HuH-7.5 (cell line): ENCODE measurements at places on chromosomes 5 and 9.
A peak's percentile ranks its signal among the peaks of the same experiment; 100 is the strongest.

DNA sequence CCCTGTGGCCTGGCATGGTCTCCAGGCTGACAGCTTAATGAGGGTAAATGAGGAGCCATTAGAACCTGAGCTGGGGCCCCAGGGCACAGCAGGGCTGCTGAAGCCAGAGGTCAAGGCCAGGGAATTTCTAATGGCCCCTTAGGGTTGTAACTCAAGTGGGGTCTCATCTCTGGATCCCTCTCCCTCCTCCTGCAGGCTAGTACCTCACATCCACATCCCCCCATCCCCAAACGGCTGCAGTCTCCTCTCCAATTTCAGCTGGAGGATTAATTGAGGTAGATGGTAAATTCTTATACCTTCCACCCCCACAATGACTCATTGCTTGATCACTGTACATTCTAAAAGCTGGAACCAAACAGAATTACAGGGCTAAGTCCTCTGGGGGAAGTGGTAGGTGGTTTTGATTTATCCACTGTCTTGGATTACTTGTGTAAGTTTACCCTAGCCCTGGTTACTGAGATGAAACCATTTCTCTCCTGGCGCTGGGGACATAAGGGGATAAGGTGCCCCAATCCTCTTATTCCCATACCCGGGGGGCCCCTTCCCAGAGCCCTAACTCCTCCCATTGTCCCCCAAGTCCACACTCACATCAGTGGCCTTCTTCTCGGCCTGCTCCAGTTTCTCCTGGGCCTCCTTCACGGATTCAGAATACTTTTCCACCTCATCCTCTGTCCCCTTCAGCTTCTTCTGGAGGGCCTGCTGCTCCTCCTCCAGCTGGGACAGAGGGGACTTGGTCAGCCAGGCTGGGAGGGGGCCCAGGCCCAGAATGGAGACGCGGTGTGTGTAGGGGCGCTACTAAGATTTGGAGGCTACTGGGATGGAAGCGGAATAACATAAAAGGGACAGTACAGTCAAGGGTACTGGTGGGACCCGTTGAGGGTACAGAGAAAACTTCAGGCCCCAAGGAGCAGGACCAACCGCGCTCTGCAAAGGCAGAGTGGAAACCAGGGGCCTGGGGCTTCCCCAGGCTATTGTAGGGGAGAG, 875 bp downstream of the TPM2 start:
- DNase-seq = no peak

DNA sequence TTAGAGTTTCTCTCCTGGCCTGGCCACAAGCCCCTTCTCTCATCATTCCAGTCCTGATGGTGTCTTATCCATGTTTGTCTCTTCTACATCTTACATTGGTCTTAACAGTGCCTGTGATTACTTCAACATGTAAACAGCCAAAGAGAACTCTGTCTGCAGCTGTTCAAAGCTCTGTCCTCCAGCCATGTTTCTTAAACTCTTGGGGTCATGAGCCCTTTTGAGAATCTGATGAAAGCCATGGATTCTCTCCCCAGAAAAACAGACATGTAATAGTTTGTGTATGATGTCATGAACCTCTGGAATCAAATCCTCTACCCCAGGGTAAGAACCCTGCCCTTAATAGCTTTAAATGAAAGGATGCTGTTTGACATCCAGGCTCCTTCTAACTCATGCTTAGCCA, 30.1 kb downstream of the MAMDC2 start:
- DNase-seq = no peak

DNA sequence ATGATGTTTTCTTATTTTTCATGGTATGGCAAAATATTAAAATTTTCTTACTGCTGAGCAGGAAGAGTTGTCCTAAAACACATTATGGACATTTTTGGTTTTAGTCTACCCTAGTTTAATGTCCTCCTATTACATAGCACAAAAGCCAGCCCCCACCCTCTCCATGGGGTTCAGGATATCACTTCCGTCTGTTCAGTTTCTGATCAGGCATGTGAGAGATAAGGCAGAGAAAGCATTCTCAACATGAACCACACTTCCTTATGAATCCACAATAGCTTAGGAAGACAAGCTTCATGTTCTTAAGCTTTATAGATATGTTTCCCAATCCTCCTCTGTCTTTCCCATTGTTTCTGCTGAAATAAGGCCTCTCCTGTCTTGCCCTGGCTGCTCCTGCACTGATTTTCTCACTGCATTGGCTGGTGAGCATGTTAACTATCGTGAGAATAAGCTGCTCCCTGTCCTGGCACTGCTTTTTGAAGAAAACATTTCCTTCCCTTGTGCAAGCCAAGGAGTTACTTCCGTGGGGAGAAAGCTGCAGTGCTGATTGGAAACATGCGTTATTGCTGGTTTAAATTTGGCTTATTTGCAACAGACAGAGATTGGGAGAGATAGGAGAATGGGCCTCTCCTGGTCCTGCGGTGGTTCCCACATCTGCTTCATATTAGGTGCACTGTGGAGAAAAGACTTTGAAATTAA, 260.3 kb upstream of the RPS23 start:
- DNase-seq = no peak

GRCh38 chr9:100099722-100100042, 639 bp downstream of the INVS start:
- DNase-seq = peak; percentile 7

DNA sequence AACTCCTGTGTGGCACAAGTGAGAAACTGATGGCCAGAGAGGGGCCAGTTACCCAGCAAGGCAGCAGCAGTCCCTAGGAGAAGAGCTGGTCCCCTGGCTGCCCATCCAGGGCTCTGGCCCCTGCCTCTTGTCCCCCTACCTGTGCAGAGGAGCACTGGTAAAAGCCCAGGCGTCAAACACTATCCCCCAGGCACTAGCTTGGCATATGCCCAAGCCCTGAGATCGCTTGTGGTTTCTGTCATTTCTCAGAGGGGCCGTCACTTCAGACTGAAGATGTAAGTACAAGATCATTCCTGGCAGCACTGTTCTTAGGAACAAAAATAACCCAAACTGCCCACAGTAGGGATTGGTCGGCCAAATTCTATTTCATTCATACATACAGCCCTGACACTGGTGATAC, 53.9 kb downstream of the COL15A1 start:
- no peak for DNase-seq

- DNase-seq = no peak
These were observed 219.4 kb downstream of the MSX2 start for GRCh38 chr5:174943785-174944184.

GRCh38 chr5:170380361-170380951, 8.7 kb downstream of the KCNMB1 start:
- DNase-seq = no peak

DNA sequence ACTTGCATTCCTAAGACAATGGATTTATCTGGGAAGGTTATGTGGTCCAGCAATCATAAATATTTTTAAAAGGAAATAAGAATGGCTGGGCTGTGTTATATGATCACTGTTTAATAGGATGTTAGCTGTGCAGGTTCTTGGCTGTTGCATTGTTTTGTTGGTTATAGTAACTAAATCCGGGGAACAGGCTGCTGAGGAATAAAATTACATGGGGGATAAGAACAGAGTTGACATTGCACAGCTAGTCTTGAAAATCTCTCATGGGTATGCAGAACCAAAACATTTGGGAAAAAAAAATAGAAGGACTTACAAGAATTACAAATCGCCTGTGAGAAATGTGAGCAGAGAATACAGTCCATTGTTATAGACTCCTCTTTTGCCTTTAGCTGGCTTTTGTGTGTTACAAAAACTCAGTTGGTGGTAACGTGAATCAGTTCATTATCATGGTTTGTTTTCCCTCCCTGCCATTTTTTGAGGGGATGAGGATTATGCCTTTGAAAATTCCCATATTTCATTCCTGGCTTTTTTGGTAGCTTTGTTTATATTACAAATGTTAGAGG, 375.3 kb upstream of the DAB2 start:
- DNase-seq = no peak

GRCh38 chr5:72237415-72237814, 82.6 kb downstream of the MRPS27 start:
- no peak for DNase-seq

DNA sequence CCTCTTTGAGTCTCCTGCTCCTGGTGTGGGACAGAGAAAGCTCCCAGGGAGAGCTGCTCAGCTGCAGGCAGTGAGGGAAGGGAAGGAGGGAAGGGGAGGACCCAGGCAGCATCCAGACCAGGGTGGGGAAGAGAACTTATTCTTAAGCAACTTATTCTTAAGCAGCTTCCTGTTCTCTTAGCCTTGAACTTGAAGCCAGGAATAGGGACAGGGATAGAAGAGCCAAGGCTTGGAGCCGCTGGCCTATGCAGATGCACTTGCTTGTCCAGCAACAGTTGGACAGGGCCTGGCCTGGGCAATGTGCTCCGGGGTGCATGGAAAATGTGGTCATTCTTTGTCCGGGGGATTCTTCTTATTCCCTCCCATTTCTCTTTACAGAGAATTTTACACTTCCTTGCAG, 31.4 kb upstream of the SPTLC1 start:
- DNase-seq = no peak

DNA sequence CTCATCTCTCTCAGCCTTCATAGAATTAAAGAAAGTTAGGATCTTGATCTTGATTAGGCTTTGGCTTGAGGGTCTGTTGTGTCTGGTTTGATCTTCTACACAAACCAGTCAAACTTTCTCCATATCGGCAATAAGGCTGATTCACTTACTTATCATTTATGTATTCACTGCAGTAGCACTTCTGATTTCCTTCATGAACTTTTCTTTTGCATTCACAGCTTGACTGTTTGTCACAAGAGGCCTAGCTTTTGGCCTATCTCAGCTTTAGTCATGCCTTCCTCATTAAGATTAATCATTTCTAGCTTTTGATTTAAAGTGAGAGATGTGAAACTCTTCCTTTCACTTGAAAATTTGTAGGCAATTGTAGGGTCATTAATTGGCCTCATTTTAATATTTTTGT, 62.8 kb downstream of the SH3RF2 start:
- no peak for DNase-seq

GRCh38 chr5:1668141-1668721, 131.4 kb downstream of the MRPL36 start:
- DNase-seq = no peak

GRCh38 chr9:2465921-2466460, 155.6 kb upstream of the VLDLR start:
- peak; percentile 17 for DNase-seq

DNA sequence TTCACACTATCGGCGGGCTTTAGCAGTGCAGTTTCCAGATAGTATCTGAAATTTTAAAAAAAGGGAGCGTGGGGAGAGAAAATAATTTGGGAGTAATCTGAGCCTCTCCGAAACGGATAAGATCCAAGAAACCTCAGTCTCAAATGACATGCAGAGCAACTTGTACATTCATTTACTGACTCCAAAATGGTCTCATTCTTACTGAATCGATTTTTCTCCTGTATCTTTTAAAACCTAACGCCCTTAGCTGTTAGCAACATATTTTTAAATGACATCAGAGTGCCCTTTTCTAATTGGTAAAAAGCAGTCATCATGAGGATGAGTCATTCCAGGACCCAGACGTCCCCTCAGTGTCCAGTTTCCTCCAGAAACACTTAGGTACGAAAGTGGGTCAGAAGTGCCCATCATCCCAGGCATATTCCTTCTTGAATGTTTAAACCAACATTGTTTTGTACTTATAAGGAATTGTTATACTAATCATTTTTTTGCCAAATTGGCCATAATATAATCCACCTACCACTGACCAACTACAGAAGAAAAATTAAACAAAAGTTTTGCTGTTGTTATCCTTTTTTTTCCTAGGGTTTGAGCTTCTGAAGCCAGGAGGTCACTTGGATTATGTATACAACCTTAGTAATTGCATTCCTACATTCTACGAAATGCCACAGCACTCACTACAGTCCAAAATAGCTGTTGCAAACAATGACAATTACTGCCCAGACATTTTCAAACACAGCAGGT, 354.4 kb downstream of the ADAMTS6 start:
- DNase-seq = no peak

DNA sequence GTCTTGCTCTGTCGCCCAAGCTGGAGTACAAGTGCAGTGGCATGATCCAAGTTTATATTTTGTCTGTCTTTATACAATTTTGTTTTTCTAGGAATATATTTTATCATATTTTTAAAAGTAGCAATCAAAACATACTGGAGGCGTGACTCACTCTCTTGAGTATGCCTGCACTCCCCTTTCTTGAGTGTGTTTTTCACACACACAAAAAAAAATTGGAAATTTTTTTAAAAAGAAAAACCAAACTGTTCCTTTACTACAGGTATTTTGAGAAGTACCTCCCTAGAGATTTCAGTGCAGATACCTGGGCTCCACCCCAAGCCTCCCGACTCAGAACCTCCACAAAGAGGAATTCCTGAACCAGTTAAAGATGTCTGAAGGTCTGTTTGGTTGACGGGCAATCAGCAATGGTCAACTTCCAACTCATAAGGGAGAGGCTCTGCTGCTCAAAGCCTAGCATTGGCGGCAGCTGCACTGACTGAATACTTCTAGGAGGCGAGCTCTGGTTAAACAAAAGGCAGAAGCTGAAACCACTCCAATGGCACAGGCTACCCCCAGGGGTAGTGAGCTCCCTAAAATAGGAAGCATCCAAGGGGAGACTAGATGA, 27.4 kb downstream of the PDE6A start:
- no peak for DNase-seq

DNA sequence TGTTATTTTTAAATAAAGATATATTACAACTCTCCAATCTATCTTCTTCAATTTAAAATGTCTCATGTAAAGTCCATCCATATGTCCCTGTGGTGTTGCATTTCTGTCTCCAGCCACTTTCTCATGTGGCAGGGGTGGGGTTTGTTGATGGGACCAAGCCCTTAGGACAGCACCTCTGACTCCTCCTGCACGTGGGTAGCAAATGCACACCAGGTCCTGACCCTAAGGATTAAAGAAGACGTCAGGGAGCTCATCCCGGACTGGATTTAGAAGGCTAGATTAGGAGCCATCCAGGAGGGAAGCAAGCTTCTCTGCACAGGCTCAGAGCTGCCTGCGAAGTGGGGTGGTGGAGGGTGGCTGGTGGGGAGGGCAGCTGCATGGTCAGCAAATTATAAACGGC, 38.9 kb upstream of the FAM120AOS start:
- DNase-seq = no peak

DNA sequence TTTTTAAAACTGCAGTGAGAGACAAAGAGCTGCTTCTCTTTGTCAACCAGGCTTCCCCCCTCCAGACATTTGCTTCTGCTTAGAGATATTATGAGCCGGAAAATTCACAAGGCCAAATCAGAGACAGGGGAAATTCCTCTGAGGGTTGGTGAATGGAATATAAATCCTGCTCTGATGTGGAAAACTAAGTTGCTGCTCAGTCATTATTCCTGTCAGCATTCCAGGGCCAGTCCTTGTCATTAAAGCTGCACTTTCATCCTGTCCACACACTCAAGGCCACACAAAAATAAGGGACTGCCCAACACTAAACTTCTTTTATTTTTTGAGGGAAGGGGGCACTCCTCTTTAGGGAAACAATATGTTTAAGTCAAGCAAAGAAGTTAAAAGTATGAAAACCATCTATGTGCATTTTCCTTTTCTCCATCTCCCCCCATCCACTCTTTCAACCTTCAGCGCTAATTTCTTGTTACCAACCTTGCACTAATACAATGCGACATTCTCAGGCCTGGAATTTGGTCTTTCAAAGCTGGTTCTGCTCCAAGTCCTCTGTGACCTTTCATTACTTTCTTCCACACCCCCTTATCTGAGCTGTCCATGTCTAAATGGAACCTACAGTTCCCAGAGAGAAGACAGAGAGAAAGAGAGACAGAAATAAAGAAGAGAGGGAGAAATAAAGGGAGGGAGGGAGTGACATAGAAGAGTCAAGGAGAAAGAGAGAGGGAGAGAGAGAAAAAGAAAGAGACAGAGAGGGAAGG, 118.9 kb upstream of the S1PR3 start:
- no peak for DNase-seq

GRCh38 chr5:157516006-157516405, 56.0 kb downstream of the NIPAL4 start:
- no peak for DNase-seq

- DNase-seq = no peak
These were observed at the start of gene LCP2 for GRCh38 chr5:170297589-170298462. Gene LCP2, minus strand, starts transcription at chr5:170297777. Its CDS starts 166 bp downstream, at chr5:170297611.
